Gastrocnemius medialis (tissue), 4 donors: ENCODE measurements at places on chromosomes 1 and 21. TPM values are rescaled to one million over a fixed set of nuclear protein-coding genes. Genes with fewer than 3 reads are reported as not detected.

Gene EFNA1
- 12.6 TPM for total RNA-seq

Gene KLHL21
- total RNA-seq: 257 TPM

Gene NLRP3
- 0.39 TPM for total RNA-seq

Gene CDA
- total RNA-seq: 1.3 TPM

DNA sequence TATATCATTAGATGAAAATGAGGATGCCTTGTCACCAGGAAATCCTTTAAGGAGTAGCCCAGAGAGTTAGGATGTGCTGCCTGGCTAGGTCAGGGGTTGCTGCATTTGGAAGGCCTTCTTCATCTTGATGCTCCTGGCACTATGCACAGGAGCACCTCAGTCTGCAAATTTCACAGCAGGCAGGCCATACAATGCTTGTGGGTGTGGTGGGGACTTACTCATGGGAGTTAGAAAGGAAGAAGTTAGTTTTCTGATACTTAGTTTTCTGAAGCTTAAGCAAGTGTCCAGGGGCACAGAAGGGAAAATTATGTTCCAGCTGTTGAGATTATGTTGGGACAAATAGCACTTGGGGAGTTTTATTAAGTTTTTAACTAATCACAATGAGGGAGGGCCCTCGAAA is 11.4 kb downstream of the HLX start:
- no peak for DNase-seq

DNA sequence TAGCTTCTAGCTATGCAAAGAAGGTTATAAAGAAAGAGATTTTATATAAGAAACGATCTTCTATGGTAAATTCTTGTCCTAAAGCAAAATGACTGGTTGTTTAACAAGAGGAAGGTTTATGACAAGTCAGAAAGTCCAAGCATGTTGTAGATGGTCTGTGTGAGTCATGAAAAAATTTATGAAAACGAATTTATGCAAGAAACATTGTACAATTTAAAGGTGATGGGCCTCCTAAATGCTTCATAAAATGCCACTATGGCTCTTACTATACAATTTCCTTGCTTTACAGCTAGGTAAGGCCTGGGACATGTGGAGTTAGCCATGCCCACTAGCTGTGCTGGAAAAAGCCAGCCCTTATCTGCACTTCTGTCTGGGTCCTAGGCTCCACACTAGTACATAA is 125.4 kb downstream of the PTGER3 start:
- DNase-seq: no peak

DNA sequence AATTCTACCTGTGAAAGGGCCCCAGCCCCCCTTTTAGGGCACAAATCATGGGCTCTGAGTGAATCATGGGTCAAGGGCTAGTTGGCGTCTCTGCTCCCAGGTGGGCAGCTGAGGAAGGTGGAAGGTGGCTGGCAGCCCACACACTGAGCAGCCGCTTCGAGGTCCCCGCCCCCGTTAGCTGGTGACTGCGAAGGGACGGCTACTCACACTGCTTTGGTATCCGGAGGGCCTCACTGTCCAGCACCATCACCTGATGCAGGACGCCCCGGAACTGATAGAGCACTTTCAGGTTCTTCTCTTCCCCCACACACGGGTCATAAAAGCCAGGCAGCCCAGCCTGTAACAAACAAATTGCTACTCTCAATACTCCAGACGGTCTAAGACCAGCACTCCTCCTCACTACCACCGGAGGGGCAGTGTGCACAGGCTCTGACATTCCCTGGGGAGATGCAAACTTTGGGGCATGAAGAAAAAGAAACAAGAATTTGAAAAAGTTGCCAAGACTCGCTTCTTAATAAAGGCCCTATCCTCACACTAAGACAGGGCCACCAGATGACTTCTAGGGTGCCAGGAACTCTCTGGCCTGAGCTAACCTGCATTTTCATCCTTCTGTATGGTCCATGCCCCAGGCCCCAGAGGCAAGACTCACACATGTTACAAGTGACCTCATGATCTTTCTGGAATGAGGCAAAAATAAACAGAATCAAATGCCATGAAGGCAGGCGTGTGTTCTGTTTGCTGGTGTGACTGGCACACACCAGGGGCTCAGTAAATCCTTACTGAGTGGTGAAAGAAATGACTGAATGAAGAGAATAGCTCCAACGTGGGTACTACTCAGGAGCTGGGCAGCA is 11.5 kb downstream of the THAP3 start:
- DNase-seq: no peak

GRCh38 chr1:164846731-164847691 is 288.0 kb downstream of the PBX1 start:
- peak; percentile 21 for DNase-seq

DNA sequence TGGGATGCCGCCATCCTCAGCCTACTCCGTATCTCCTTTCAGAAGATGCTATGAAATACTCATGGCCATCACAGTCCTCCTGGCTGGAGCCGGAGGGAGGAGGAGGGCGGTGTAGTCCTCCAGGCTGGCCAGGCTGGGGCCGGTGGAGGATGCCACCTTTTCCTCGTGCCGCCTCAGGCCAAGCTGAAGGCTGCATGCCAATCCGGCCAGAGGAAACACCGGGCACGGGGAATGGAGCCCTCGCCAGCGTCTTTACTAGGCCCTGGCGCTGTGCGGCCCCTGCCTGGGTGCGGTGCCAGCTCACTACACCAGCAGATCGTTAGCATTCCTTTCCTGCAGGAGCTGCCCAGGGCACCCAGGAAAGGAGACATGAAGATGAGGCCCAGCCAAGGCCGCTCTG is 70.1 kb downstream of the CASZ1 start:
- peak; percentile 86 for DNase-seq

GRCh38 chr1:234149217-234149616 is 224.0 kb upstream of the COA6 start:
- DNase-seq: no peak

DNA sequence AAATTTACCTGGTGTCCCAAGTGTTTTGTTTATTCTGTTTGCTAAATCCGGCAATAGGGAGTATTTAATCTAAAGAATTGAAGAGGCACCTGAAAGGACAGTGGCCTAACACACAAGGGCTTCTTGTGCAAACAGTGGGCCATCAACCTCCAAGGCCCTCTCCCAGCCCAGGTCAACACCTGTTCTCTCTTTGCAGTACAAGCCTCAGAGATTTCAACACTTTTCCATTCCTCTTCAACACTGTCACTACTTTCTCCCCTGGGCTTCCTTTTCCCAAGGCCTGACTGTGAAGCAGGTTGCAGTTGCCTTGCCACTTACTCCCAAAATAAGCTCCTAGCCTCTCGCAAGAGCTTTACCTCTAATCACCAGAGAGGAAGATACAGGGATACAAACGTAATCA is 3.2 kb upstream of the SNAPIN start:
- DNase-seq: peak; percentile 58

DNA sequence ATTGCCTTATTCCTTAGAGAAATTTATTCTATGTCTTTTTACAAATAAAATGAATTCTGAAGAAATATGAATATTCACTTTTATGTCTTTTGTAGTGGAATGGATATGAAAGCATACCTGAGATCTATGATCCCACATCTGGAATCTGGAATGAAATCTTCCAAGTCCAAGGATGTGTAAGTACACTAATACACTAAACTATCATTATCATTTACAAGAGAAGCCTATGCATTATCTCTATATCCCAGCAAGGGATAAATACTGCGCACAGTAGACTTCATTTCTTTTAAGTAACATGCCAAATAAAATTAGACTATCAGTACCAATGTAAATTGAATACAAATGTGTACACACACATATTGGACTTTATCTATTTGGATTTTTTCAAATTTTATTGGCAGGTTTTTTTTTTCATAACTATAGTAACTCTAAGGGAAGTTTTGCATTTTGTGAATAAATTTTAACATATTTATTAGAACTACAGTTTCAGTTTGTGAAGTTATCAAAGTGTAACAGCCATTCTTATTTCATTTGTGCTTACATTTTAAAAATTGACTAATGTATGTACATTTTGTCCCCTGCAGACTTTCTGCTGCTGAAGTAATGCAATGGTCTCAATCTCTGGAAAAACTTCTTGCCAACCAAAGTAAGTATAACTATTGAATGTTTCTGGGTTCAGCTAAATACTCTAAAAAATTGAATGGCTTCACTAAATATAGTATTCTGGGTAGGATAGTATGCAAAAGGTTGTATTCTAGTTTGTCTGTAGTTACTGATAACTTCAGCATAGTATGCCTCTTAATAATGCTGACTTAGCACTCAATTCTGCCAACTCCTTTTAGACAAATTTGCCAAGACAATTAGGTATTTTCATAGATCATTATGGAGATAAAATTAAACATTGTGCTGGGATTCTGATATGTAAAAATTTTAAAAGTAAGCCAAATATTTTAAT is 894 bp downstream of the RGS1 start:
- DNase-seq: no peak

Gene RGS8
- total RNA-seq: not detected

- peak; percentile 75 for DNase-seq
Observed at GRCh38 chr1:153357076-153357852, 390 bp upstream of the S100A9 start.

GRCh38 chr1:42735477-42736105 is 4.4 kb downstream of the CLDN19 start:
- no peak for DNase-seq

DNA sequence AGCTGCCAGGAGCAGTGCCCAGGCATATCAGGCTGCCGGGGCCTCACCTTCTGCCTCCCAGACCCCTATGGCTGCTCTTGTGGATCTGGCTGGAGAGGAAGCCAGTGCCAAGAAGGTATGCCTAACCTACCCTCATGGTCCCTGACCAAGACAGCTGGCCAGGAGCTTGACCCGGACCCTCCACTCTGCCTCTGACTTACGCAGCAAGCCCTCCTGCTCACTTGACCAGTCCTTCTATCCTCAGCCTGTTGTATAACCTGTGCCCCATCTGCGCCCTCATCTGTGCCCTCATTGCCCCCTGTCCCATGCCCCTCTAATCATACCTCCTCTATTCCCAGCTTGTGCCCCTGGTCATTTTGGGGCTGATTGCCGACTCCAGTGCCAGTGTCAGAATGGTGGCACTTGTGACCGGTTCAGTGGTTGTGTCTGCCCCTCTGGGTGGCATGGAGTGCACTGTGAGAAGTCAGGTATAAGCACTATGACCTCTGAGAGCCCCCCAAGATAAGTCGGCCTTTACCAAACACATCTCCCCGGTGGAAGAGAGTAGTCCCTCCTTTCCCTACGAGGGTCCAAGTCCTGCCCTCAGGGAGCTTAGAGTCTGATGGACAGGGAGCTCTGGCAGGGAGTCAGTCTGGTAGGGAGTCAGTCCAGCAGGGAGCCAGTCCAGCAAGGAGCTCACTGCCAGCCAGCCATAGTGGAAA is 6.8 kb downstream of the TIE1 start:
- no peak for DNase-seq

DNA sequence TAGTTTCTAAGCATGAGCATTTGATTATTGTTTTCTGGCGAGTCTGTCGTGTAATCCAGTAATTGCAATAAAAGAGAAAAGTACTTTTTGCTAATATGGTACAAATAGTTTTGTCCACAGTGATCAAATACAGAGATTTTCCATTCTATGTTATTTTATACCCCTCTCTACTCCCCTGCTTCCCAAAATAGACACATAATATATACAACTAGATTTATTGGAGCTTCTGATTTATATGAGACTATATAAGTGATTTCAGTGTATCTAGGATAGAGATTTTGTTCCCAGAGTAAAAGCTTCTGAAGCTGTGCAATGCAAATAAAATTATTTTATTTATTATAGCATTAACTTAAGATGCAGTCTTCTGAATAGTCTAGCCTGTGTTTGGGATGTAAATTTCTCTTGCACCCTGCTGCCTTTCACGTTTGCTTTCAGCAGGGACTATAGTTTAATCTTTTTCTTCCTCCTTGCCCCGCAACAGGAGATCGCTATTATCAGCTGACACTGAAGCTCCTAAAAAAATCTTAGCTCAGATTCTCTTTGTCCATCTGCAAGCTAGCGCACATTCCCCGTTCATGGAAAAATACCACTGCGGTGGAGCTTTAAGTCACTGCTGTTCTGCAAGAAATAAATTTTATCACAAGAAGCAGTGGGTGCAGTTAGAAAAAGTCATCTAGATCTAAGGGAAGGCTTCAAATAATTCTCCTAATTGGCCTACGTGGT is 273.3 kb downstream of the DISC1 start:
- no peak for DNase-seq
